Non-pigmented ciliary epithelial cell (primary cell): ENCODE measurements at places on chromosomes 3 and 15.

GRCh38 chr15:35557012-35557411, 11.0 kb upstream of the DPH6 start:
- DNase-seq = no peak

DNA sequence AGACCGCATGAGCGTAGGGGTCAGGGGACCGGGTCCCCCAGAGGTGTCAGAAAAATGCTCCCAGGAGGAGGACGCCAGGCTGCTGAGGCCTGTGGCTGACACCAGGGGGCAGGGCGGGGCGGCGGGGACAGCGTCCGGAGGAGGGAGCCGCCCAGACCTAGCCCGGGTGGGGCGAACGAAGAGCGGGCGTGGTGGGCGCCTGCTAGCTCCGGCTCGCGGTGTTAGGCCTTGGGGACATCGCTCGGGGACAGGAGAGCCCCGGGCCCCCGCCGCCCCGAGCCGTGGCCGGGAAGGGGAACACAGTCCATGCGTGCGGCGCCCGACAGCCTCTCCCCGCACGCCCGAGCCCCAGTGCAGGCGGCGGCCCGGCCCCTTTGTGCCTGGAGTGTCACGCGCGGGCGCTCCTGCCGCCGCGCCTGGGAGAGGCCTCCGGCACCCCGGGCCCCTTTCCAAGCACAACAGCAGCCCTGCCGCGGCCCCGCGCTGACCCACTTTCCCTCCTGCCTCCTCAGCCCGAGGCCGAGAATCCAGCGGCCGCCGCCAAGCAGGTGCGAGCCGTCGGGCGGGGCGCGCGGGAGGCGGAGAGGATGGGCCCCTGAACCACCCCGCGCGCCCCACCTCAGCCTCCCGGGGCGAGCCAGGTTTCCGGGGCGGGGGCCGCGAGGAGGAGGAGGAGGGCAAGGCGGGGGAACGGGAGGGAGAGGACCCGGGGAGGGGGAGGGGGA, 111.0 kb upstream of the KLF13 start:
- DNase-seq = no peak

DNA sequence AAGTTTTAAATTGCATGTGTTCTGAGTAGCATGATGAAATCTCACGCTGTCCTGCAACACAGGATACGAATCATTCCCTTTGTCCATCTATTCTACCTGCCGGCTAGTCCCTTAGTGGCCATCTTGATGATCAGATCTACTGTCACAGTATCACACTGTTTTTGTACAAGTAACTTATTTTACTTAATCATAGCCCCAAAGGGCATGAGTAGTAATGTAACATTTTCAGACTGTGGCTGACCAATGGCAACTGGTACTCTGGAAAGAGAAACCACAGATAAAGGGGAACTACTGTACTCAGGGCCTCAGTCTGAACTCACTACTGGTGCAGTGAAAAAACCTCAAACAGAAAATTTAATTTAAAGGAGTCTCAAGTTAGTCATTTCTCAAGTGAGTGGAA, 127.3 kb upstream of the MRPL3 start:
- no peak for DNase-seq

DNA sequence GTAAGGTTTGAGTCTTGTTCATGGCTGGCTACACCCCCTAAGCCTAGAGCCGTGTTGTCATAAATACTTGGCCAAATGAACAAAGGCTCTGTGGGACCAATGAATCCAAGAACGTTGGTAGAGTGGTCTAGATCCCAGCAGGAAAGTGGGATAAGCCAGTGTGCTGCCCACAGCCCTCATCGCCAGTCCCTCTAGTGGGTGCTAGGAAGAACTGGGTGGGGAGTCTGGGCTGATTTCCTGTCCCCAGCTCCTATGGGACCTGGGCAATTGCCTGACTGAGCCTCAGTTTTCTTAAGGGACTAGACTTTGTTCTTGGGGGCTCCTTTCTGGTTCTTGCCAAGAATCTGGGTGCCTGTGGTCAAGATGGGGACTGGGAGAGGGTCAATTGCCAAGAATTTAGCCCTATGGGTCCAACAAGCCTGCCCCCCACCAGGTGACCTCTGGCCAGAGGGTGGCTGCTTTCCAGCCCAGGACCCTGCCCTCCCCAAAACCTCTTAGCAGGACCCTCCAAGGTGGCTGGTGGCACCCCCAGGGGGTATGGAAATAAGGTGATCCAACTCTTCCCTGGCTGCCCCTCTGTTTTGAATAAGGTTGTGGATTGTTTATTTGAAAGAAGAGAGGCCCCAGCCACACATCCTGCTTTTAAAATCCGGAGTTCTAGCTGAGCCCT, 42.7 kb downstream of the SMAD6 start:
- DNase-seq = no peak

DNA sequence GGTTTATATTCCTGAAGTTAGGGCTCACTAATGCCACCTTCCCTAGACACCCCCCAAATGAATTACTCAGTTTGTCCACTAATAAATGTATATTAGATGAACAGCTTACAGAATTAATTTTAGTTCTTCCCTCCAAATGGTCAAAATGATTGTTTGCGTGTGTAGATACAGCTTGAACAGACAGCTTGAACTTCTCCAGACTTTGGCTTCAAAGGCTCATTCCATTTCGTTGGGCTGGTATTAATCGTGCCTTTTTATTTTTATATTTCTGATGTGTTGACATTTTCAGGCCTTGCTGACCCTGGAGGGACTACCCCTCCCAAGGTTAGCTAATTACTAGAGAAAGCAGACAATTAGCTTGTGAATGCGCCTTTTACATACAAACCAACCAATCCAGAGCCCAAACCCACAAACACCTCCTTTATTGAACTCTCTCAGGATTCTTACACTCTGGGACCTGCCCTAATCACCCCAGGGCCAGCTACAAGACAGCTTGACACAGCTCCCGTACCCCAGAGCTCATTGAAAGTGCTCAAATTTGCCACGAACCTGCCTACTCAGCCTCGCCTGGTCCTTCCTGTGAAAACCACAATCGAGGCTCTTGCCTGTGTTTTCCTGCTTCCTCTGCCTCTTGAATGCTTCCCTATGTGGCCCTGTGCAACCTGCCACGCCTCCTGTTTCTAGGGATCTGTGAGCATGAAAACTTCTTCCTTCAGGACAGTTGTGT, 40.3 kb downstream of the RPL22L1 start:
- no peak for DNase-seq

DNA sequence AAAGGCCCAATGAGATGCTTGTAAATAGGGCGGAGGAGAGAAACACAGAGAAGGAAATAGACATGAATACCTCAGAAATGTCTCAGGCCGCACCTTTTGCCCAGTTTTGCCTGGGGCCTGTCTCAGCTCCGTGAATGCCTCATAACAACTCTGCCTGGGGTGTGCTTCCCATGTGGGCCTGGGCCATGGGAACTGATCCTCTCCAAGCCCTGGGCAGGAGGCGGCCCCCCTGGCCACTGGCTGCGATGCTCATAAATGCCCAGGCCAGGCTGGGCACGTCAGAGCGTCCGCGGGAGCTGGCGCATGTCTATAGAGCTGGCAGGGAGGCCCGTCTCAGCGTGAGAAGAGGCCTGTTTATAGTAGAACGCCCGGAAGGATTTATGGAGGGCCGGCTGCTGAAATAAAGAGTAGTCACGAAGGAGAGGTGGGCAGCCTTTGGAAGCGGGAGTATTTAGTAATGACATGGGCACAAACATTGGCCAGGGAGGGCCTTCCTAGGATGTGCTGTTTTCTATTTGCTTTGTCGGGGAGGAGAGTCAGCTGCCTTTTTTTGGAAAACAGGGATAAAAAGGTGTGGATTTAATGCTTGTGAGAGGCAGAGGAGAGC, 85.9 kb upstream of the IGF1R start:
- DNase-seq = no peak

DNA sequence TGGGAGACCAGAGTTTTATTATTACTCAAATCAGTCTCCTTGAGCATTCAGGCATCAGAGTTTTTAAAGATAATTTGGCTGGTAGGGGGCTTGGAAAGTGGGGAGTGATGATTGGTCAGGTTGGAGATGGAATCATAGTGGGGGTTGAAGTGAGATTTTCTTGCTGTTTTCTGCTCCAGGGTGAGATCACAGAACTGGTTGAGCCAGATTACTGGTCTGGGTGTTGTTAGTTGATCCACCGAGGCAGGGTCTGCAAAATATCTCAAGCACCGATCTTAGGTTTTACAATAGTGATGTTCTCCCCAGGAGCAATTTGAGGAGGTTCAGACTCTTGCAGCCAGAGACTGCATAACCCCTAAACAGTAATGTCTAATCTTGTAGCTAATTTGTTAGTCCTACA, 141.0 kb downstream of the OTOL1 start:
- no peak for DNase-seq

DNA sequence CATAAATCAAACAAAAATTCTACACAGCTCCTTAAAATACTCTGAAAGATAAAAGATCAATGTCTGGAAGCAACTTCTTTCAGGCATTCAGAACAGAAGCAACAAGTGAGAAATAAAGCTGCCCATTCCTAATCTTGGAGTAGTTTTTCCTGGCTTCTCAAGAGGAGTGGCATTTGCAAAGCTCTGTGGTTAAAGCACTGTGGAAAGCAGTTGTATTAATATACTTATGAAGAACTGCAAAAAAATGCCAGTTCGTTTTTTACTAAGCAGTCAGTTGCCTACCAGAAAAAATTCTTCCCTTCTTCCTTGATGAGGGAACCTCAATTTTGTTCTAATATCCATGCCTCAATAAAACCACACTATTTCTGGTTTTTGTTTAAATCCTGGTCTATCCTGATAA, 197.8 kb downstream of the TNIK start:
- DNase-seq = no peak

- DNase-seq = no peak
Observed at GRCh38 chr15:67836134-67836455, 3.8 kb downstream of the RNU6-1 start.

- DNase-seq = no peak
Observed at GRCh38 chr15:40279437-40280141, 3.3 kb downstream of the ANKRD63 start.

DNA sequence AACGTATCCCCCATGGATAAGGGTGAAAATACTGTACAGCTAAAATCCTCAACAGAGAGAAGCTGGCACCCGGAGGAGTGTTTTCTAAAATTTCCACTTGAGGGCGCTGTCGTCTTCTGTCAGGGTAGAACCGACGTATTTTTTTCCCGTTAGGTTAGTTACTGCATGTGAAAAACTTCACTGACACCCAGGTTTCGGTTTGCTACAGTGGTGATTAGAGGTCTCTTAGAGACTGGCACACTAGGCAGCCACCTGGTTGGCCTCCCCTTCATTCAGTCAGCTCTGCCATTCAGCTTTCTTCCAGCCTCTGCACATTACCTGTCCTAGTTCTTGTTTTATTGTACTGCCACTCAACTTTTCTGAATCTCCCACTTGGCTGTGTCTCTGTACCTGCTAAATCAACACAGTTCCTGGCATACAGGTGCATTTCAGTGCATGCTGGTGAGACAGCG, 18.4 kb downstream of the CCK start:
- DNase-seq = peak; percentile 15

- peak; percentile 32 for DNase-seq
Observed at GRCh38 chr3:47082519-47082918, 81.4 kb downstream of the SETD2 start.

DNA sequence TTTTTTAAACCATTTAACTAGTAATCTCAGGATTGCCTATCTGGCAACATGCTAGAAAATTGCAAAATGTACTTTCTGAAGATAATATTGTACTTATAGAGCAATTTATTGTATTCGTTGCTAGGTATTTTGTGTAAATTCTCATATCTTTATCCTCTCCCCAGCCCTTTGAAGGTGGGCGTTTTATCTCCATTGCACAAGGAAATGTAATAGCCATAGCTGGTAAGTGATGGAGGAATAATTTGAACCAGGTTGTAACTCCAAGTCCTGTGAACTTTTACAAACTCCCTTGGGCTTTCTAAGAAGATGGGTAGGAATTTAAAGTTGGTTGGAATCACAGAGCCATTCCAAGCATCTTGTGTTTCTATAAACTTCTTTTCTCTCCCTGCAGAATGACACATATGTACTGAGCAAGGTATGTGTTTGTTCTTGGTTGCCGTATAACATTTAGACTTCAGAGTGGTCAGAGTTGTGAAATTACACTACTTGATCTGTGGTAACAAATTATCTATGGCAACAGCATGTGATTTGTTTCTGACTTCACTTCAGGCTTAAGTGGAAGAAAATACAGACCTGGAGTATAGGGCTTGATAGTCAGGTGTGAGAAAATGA, 170.9 kb downstream of the AKAP13 start:
- DNase-seq = no peak

DNA sequence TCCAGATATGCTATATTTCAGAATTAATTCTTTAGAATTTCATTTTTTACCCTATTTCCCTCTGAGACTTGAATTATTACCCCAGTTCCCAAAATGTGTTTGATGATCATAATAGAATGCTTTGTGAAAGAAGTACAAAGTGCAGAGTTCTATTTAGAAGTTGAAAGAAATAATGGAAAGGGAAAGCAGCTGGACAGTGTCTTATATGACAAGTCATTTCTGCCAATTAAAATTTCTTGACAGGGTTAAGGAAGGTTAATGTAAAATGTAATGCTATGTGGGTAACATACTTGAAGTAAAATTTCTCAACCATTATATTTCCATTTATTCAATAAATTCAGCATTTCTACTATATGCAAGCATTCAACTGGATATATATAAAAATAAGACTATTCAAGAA, 33.1 kb downstream of the FGF7 start:
- no peak for DNase-seq

DNA sequence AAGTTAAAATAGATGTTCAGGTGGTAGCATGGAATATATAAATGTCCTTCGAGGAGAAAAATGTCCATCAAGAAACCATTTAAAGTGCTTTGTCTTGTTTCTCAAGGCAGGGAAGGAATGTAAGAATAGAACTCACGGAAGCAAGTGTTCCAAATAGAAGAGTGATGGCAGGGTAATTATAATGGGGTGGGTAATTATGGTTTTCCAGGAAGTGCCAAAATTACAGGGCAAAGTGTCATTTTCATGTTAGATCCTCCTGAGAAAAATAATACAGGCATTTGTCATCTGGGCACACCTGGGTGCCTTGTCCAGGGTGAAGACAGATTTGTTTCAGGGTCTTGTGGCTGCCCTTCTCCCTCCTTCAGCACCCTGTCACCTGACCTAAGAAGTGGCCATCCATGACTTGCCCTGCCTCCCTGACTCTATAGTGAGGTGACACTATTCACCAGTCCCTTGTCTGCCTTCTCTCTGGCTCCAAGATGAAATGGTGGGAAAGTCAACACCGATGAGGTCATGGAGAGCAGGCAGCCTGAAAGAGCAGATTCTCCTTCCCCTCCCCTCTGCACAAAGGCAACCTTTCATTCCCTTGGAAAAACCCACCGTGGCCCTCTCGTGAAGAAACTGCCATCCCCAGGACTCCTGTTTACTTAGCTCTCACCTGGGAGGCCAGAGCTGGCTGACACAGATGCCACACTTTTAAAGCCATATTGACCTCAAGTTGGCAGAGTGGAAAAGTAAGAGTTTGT, 45.1 kb upstream of the AMOTL2 start:
- no peak for DNase-seq

DNA sequence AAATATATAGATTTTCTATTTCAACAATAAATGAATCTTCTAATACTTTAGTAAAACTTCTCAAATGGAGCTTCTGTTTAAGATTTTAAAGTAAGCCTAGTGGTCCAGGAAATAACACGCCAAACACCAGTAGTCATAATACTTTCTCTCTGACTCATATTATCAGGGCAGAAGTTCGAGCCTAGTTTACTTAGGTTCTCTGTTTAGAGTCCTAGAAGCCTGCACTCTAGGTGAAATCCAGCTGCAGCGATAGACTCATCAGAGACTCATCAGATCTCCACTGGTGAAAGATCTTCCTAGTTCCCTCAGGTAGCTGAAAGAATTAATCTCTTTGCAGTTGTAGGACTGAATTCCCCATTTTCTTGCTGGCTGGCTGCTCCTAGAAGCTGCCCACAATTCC, 552.5 kb upstream of the ROBO2 start:
- DNase-seq = no peak

- DNase-seq = no peak
Observed at GRCh38 chr3:196287090-196287439, 461 bp downstream of the PCYT1A start.
